Effector CD4-positive, alpha-beta T cell (primary cell): ENCODE measurements at places on chromosomes 13 and 19.

DNA sequence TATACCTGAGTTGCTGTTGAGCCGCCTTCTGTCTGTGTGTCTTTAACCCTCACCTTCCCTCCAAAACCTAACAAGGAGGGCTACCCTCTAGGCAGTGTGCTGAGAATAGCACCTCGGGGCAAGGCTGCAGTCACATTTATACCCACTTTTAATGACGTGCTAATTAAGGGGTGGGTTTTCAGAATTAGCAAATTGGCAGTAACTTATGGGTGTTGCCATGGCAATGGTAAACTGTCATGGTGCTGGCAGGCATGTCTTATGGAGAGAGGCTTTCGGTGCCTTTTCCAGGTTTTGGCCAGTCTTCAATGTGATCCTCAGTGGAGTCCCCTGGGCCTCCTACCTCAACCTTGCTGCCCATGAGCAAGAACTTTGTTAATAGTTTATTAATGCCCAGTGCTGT is 1.2 kb upstream of the PNMA8A start:
- DNase-seq, result no peak

DNA sequence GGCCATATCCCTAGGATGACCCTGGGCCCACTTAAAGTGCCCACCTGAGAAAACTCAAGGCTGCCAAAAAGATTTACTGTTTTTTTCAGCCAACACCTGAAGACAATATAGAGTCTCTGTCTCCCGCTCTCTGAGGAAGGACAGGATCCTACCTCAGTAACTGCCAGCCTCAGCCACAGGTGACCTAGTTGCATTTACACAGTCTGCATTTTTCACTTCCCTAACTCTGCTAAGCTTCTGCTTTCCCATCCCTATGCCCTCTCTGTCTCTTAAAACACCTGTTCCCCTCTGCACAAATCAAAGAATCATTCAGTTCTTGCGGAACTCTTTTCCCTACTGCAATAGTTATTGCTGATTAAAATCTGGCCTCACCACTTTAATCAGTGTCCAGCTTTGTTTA is 609.5 kb downstream of the UQCRFS1 start:
- no peak for DNase-seq

GRCh38 chr19:34364830-34365462 is at the start of gene GPI:
Gene GPI (plus strand): TSS chr19:34365196. CDS start chr19:34365267, 71 bp downstream.
- peak; percentile 56 for DNase-seq

GRCh38 chr19:11612816-11613511 is 15.7 kb downstream of the ZNF627 start:
- no peak for DNase-seq

GRCh38 chr13:29954082-29955028 is 103.9 kb upstream of the UBL3 start:
- peak; percentile 38 for DNase-seq

- DNase-seq, result no peak
Measured at GRCh38 chr19:56637976-56638555, 4.9 kb upstream of the SMIM17 start.

GRCh38 chr13:102680842-102681740 is 13.8 kb downstream of the METTL21C start:
- DNase-seq, result no peak

GRCh38 chr19:33828266-33829075 is 31.8 kb downstream of the KCTD15 start:
- no peak for DNase-seq

DNA sequence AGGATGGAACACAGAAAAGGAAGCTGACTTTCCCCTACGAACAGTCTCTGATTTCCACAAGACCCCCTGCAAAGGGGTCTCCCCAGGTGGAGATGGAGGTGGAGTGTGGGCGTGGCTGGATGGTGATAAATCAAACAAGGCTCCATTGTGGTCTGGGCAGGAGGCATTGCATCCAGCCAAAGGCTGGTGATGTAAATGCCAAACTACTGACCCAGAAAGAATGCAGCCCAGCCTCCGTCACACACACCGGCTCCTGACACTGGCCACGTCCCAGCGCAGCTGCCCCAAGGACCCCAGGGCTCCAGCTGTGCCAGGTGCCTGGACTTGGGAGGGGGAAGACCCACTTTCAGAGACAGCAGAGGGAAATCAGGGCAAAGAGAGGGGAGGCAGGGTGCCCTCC is 6.3 kb downstream of the SLC7A1 start:
- DNase-seq, result no peak

DNA sequence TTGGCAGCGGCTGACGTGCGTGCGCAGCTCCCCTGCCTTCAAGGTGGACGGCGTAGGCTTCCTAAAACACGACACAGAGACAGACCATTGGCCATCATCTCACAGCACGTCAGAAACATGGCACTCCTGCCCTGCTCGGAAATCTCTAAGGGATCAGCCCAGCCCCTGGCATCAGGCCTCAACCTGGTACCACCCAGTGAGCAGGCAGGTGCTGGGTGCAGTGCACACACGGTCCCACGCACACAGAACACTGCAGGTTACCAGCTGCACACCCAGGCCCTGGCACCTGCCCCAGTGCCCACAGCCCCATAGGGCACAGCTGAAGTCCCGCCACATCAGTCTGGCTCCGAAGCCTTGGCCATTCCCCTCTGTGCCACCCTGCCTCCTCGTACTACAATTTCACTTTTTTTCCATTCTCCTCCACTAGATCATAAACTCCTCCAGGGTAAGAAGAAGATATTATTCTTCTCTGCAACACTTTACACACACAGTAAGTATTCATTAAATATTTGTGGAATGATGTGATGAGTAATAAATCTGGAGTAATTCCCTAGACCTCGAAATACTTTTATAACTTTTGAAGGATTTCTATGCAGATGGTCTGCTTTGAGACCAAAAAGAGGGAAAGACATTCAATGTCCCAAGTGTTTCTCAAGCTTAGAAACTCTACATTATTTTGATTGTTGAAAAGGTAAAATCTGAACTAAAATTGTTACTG is 156.4 kb downstream of the COL4A1 start:
- DNase-seq, result no peak

DNA sequence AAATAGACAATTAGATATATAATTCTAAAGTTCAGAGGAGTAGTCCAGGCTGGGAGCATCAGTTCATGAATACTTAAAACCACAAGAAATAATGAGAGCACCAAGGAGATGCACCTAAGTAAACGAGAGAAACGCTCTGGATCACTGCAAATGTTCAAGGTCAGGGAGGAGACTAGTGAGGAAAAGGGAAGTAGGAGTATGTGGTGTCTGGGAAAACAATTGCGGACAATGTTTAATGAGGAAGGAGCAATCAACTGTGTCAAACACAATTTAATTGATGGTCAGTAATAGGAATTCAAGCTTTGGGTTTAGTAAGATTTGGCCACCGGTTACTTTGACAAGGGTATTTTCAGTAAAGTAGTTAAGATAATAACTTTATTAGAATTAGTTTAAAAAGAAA is 652.2 kb downstream of the DACH1 start:
- no peak for DNase-seq

DNA sequence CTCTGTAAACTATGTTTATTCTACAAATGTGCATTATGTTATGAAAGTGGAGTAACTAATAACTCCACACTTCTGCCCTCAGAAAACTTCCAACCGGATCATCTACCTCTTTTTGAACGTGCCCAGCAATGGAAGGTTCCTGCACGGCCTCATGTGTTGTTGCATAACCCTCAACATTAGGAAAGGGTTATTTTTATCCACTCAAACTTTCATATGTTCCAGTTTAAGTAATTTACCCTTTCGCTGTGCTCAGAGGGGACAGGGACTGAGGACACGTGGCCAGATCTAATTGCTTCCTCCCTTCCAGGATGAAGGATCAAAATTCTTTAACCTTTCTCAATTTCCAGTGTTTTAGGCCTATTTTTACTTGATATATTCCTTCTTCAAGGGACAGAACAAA is 29.6 kb downstream of the IRS2 start:
- no peak for DNase-seq

DNA sequence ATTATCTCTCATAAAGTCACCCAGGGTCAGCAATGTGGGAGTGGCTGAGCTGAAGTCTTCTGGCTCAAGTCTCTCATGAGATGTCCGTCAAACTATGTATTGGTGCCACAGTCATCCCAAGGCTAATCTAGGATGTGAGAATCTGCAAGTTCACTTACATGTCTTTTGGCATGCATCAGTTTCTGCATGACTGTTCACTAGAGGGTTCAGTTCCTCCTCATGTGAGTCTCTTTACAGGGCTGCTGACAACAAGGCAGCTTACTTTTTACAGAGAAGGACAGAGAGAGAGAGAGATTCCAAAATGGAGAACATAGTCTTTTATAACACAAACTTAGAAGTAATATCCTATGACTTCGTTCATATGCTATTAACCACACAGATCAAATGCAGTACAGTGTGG is 328.8 kb upstream of the SLITRK1 start:
- DNase-seq, result no peak

DNA sequence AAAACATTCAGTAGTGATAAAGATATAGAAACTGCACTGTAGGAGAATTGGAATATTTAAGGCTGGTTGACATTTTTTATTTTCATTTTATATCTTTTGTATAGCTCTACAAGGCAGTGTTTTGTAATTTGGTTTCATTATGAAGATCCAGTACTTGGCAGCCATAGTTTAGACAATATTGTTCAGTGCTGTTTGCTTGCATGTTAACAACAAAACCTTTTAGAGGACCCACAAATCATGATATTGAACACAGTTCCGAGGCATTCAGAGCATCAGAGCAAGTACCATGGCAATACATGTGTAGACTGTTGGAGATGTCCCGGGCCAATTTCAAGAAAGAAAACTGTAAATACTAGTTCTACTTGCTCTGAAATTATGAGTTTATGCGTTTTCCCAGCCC is 25.6 kb upstream of the GARRE1 start:
- no peak for DNase-seq

DNA sequence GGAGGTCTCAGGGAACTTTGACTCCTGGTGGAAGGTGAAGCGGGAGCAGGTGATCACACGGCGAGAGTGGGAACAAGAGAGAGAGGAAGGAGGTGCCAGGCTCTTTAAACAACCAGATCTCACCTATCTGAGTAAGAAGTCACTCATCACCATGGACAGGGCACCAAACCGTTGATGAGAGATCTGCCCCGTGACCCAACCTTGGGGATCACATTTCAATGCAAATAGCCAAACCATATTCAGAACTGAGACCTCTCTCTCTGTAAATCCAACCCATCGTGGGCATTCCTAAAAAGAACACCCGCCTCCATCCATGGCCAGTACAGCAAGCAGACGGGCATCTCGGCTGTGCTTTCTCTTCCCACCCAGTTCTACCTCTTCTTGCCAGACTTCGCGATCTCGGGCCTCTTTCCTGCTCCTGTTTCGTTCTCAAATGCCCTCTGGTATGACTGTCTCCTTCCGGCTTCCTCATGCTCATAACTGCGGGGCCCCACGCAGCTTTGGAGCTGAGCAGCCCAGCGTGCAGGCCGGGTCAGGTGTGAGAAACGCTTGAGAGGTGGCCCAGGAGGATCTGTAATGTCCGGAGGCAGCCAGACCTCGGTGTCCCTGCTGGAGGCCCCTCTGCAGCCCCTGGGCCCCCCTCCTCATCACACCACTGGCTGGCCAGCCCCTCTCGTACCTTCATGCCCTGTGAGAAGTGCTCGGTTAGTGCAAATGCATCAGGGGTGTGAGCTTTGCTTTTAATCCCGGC is 97.0 kb upstream of the GPR183 start:
- no peak for DNase-seq

DNA sequence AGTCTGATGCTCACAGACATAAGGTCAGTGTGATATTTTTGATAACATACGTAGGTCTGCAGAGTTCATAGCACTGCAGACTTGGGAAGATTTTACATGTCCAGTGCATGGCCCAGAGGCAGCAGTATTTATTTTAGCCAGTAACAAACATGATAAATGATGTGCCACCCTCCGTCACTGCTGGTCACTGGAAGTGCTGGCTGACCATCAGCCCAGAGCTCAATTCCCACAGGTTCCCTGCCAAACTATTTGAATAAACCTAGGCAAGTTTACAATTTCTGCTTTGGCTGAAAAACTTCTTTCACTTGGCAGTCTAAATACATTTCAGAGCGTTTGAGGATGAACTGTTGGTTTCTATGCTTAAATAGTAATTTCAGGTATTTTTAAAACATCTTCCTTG is 135.5 kb upstream of the EDNRB start:
- no peak for DNase-seq

DNA sequence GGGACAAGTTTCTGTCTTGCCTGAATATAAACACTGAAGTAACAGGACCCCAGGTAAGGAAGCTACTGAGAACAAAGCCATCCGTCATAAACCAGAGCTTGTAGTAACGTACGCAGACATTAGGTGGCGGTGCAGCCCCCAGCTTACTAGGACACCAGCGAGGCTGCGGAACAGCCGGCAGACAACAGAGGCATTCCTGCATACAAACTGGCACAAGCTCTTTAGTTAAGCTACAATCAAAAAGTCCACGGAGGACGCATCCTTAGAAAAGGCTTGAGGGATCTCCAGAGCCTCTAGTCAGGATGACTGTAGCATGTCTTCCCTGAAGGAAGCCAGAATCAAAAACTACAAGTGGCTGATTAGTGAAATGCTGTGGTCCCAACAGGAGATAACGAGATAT is 26.2 kb downstream of the ZNF160 start:
- no peak for DNase-seq

DNA sequence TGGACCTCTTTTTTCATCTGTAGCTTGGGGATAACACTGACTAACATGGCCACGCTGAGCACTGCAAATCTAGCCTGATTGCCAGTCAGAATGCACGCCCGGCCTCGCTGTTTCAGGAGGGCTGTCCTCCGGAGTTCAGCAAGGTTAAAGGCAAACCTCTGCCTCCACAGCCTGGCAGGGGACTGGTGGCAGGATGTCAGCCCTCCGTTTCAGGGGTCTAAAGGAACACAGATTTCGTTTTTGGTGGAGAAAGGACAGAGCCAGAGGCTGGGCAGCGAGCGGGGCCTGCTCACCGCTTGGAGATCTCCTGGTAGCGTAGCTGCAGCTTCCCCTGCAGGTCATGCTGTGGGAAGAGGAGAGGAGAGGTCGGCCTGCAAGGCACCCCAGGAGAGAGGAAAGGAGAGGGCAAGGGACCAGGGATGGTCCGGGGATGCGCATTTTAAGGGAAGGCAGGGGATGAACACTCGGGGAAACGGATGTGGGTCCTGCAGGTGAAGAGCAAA is 560 bp downstream of the NDUFA7 start:
- DNase-seq, result no peak

GRCh38 chr13:106176117-106176516 is 359.3 kb downstream of the EFNB2 start:
- no peak for DNase-seq

- peak; percentile 60 for DNase-seq
Measured at GRCh38 chr19:48999481-49000325, 6.0 kb downstream of the RUVBL2 start.

GRCh38 chr19:18865973-18866799 is 29.8 kb downstream of the CERS1 start:
- DNase-seq, result peak; percentile 49

DNA sequence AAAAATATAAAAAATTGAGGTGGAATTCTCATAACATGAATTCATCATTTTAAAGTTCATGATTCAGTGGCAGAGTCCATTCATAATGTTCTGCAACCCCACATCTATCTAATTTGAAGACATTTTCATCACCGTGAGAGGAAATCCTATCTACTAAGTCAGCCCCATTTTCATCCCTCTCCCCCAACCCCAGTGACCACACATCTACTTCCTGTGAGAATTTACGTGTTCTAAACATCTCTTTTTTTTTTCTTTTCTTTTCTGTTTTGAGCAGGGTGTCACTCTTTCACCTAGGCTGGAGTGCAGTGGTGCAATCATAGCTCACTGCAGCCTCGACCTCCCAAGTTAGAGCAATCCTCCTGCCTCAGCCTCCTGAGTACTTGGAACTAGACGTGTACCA is 17.5 kb downstream of the ATCAY start:
- no peak for DNase-seq

- DNase-seq, result peak; percentile 51
Measured at GRCh38 chr19:1837625-1838105, 10.6 kb downstream of the REXO1 start.
